ENCODE measurements at places on chromosomes 7 and 10.

- DNase-seq, result no peak
Observed at GRCh38 chr7:24877790-24878311, 102.1 kb downstream of the OSBPL3 start.

DNA sequence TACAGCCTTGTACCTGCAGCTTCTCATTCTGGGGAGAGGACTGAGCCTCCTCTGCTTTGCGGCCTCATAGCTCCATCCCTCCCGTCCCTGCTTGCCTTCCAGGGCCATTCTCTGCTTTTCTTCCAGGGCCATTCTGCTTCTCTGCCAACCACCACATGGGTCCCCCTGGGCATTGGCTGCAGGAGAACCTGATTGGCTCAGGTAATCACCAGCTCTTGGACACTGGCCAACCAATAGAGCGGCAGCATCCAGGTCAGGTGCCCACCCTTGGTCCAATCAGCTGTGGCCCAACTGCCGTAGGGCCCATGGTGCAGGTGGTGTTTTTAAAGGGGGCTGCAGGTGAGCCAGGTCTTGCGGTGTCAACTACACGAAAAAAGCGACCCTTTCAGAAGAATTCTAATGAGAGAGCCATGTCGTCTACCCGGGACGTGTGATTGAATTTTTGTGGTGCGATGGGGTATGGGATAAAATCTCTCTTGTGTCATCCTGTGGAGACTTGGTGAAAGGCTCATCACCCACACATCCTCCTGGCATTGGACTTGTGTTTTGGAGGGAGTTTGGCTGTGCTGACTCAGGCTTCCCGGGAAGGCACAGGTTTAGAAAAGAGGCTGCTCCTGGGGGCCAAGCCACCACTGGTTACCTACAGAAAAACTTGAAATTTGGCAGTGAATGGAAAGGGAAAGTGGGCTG, 46.0 kb upstream of the PODXL start:
- no peak for DNase-seq

DNA sequence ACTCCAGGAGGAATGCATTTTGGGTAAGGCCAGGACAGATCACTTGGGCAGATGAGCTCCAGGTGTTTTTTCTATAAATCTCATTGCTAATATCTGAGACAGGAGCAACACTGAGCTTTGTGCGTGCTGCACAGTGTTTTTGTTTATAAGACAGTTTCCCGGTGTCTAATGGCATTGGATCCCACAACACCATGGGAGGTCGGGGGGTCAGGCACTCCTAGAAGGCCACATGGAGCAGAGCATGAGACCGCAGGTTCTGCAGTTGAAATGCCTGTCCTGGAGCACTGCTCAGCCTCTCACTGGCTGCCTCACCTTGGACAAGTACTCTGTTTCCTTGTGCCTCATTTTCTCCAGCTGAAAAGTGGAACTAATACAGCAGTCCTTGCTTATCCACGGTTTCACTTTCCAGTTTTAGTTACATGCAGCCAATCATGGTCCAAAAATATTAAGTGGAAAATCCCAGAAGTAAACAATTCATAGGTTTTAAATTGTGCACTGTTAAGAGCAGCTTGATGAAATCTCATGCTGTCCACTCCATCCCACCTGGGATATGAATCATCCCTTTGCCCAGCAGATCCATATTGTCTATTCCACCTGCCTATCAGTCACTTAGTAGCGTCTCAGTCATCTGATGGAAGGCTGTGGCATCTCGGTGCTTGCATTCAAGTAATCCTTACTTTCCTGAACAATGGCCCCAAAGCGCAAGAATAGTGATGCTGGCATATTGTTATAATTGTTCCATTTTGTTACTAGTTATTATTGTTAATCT, 35.2 kb downstream of the ATXN7L1 start:
- DNase-seq, result no peak

DNA sequence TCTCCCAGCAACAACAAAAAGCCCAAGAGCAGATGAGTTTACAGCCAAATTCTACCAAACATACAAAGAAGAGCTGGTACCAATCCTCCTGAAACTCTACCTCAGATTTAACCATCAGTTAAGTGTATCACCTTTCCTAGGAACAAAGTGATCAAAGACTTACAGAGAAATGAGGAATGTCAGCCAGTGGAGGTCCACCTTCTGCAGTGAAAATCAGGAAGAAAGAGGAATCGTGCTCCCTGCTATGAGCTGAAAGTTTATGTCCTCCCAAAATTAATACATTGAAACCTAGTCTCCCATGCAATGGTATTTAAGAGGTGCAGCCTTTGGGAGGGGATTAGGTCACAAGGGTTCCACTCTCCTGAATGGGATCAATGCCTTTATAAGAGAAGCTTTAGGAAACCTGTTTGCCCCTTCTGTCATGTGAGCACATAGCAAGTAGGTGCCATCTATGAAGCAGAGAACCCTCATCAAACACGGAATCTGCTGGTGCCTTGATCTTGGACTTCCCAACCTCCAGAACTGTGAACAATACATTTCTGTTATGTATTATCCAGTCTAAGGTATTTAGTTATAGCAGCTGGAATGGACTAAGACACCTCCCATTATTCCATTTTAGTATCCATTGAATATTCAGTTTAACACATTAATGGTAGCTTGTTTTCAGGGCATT, 139.0 kb upstream of the FZD8 start:
- no peak for DNase-seq

GRCh38 chr10:127935071-127935561, 28.2 kb downstream of the PTPRE start:
- no peak for DNase-seq

DNA sequence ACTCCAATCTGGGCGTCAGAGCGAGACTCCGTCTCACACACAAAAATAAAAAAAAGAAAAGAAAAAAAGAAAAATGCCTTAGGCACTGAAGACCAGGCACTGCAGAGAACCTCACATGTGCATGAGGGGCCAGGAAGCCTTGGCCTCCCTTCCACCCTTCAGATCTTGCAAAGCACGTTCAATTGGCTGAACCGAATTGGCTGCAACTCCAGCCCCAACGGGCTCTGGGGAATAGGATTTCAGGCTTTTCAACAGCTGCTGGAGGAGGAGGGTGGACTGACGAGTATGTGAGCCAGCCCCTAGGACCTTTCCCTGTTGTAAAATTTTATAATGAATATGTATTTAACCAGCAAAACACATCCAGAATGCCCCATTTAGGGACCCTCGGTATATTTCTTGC, 16.7 kb downstream of the TMEM120A start:
- DNase-seq, result no peak

- no peak for DNase-seq
Observed at GRCh38 chr7:95454438-95455045, 19.7 kb upstream of the PON2 start.
